ENCODE measurements at places on chromosomes 12 and 14. TPM values are rescaled to one million over a fixed set of nuclear protein-coding genes. Genes with fewer than 3 reads are reported as not detected.

DNA sequence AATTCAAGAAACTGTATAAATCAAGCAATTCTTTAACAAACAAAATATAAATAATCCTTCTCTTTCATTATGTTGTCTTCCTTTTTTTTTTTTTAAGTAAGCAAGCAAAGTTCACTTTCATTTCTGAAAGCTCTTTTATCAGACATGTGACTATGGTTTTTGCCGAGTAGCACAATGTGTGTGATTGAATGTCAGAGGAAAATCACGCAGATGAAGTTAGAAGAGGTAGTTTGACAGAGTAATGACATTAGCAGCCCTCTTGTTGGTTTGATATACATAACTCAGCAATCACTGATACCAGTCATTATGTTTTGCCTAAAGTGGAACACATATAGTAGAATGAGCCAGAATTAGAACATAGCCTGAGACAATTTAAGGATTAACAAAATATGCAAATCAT, 19.0 kb downstream of the ALX1 start:
- DNase-seq = no peak

- DNase-seq = no peak
Measured at GRCh38 chr12:89439941-89440340, 84.7 kb downstream of the GALNT4 start.

- DNase-seq = no peak
Measured at GRCh38 chr12:31031951-31032335, 41.7 kb upstream of the DDX11 start.

- DNase-seq = no peak
Measured at GRCh38 chr12:9721394-9722092, 11.4 kb downstream of the CLECL1 start.

DNA sequence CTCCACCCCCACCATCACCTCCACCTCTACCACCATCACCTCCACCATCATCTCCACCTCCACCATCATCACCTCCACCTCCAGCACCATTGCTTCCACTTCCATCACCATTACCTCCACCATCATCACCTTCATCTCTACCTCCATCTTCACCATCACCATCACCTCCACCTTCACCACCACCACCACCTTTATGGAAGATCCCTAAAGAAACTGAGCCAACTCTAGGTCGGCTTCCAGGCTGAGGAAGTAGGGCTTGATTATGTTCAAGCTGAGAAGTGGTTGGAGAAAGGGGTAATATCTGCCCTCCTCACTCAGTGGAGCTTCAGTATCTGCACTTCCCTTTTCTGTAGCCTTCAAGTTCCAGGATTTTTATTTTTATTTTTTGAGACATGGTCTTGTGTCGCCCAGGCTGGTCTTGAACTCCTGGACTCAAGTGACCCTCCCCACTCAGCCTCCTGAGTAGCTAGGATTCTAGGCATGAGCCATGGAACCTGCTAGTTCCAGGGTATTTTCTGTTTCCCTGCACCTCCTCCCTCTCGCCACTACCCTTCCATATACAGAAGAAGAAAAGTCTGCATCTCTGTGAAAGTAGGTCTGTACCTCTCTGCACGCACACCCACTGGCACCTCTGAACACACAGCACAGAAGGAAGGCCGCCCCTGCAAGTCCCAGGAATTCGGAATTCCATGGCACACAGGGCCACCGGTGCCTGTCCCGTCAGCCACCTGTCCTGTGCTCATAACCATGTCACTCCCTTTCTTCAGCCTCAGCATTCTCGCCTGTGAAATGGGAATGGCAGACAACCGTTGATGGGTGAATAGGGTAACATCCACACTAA, 5.9 kb downstream of the ZBTB42 start:
- no peak for DNase-seq

DNA sequence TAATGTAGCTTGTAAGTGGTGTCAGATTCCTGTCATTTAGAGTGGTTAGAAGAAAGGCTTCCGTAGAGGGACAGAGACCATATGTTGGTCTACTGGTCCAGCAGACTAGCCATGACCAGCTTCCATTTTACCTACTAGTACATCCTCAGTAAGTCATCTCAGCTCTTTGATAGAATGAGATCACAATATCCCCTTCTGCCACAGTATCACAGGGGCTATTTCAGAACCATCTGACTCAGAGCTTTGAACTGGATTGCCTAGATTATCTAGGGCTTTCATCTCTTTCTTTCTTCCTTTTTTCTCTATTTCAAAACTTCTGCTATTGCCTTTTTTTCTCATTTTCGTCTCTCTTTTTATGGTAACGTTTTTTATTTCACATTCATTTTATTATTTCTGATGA, 4.7 kb downstream of the ZDHHC17 start:
- DNase-seq = no peak

- DNase-seq = no peak
Measured at GRCh38 chr12:114045349-114045748, 79.2 kb upstream of the RBM19 start.

GRCh38 chr14:35122696-35123387, 490 bp downstream of the PRORP start:
- peak; percentile 39 for DNase-seq

STXBP6 gene
- total RNA-seq = 11.9 TPM

RESF1 gene
- 61.0 TPM for total RNA-seq

CCDC85C gene
- total RNA-seq = 9.7 TPM

TTC9 gene
- total RNA-seq = 22.9 TPM

MFAP5 gene
- total RNA-seq = not detected

RAD51AP1 gene
- 5.5 TPM for total RNA-seq

All from occipital lobe (tissue), 3 donors.